ENCODE measurements at places on chromosomes 4 and X.

GRCh38 chrX:2691543-2692220 is 587 bp downstream of the CD99 start:
- no peak for DNase-seq

DNA sequence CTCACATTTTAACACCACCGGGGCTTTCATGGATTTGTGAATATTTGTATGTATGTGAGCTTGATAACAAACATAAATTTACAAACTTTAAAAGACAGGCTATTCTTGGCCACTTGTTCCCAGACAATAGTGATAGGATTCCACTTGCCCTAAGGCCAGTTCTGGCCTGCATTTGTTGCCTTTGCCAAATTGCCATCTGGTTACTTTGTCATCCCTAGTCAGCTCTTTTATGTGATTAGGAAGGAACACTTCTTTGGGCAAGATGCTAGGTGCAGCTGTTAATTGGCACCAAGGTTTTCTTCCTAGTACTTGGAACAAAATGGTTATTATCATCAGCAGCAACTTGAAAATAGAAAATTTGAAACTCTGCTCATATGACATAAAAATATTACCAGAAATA is 63.3 kb downstream of the CCSER1 start:
- no peak for DNase-seq

DNA sequence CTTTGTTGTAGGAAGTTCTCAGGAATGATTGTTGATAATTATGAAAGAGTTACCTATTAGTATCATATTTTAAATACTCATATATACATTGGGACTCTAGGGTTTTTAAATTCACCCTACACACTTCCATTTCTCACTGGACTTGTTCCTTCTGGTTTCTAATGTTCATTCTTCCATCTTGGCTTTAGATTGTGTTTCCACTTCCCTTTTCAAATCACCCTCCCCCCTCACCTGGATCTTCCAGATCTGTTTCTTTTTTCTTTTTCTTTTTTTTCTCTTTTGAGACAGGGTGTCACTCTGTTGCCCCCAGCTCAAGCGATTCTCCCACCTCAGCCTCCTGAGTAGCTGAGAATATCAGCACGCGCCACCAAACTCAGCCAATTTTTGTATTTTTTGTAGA is 6.7 kb upstream of the KIT start:
- DNase-seq = no peak

- DNase-seq = no peak
These were observed 124.9 kb downstream of the IRF2 start for GRCh38 chr4:184349283-184350039.

GRCh38 chrX:3659761-3660160 is 53.7 kb downstream of the PRKX start:
- no peak for DNase-seq
